ENCODE measurements at places on chromosomes 6 and 20.

- DNase-seq, result no peak
These were observed 39.5 kb downstream of the NKX2-4 start for GRCh38 chr20:21357844-21358243.

DNA sequence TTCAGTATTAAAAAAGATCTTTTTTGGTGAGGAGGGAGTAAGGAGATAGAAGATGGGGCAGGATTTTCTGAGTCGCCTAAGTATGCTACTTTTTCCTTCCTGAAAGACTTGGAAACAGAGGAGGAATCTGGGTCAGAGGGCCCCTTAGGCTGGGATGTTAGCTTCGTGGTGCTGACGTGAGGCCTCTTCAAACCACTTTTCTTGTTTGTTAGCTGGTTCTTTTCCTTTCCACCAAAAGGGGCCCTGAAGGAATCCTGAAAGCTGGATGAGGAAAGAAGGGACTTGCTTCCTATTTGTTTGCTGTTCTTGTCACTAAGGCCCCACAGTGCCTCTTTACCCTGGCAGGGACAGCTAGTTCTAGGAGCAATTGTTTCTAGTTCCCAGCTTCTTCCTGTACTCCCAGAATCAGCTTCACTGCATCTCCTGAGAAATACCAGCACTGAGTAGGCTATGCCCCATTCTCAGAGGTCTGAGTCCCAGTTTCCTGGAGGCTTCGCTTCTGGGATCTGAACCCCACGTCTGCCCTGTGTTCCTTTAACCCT is 2.2 kb upstream of the IL20RA start:
- DNase-seq, result no peak

GRCh38 chr6:36018339-36018738 is 6.1 kb downstream of the SLC26A8 start:
- no peak for DNase-seq

GRCh38 chr6:90574610-90575009 is 12.3 kb downstream of the MAP3K7 start:
- no peak for DNase-seq

DNA sequence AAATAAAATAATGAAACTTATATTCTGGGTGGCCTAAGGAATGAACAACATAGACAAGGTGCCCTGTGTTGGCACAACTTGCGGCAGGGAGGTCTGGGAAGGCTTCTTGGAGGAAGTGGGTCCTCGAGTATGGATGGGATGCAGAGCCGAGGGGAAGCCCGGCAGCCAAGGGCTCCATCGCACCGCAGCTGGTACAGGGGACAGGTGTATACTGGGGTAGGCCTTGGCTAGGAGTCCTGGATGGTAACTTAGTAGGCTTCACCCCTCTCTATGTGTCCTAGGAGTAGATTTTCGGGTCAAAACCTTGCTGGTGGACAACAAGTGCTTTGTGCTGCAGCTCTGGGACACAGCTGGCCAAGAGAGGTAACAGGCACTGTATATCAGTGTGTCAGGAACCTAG is 28.0 kb downstream of the RAB44 start:
- DNase-seq, result no peak

DNA sequence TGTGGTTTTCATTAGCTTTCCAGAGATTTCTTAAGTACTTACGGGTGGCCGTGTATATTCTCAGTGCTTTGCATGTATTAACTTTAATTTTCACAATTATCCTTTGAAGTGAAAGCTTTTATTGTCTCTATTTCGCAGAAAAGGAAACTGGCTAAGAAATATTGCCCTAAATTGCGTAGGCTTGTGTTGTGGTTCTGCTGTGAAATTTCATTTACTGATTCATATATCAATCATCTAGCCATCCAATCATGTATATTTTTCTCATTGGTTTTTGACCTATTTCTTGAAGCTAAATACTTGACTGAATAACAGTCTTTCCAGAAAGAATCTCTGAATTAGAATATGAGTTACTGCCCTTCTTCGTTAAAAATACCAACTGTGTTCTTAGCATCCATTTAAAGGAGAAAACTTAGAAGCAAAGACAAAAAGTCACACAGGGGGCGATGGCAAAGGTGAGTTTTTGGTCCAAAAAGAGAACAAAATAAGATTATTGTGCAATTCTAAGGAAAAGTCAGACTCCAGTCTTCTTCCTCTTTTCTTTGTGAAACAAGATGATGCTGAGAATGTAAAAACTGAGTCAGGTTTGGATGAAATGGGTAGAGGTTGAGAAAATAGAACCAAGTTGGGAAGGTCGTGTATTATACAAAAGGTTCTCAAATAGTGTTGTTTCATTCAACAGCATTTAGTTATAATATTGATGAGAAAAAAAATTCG is 1.4 kb downstream of the CYB5R4 start:
- DNase-seq, result no peak

- no peak for DNase-seq
These were observed 736.6 kb upstream of the NRSN1 start for GRCh38 chr6:23389386-23389785.

DNA sequence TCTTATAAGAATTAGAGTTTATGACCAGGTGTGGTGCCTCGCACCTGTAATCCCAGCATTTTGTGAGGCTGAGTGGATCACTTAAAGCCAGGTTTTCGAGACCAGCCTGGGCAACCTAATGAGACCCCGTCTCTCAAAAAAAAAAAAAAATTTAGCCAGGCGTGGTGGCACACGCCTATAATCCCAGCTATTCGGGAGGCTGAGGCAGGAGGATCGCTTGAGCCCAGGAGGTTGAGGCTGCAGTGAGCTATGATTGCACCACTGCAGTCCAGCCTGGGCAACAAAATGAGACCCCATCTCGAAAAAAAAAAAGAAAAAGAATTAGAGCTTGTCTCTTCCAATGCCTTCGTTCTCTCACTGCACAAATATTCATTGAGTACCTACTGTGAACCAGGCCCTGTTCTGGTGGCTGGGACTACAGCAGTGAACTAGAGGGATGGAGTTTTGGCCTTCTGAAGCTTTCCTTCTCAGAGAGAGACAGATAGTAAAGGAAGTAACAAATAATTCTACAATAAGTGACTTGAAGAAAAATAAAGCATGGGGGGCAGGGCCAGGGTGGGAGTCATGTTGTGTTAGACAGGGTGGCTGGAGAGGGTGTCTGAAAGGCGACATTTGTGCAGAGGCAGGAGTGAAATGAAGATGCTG is 56.4 kb downstream of the HNF4A start:
- DNase-seq, result no peak

DNA sequence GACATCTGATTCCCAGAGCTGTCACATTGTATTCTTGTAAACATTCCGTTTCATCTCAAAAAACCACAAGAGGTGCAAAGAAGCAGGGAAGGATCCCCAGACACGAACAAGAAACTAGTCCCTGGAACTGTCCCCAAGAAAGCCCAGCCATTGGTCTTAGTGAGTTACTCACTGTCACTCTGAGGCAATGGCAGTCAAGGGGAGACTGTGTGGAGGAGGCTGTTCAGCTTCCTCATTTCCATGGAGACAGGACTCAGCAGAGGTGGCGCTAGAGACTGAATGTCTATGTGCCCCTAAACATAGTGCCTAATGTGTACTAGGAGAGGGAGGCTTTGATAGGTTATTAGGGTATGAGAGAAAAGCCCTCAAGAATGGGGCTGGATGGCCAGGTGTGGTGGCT is 11.1 kb downstream of the ULBP1 start:
- DNase-seq, result no peak

DNA sequence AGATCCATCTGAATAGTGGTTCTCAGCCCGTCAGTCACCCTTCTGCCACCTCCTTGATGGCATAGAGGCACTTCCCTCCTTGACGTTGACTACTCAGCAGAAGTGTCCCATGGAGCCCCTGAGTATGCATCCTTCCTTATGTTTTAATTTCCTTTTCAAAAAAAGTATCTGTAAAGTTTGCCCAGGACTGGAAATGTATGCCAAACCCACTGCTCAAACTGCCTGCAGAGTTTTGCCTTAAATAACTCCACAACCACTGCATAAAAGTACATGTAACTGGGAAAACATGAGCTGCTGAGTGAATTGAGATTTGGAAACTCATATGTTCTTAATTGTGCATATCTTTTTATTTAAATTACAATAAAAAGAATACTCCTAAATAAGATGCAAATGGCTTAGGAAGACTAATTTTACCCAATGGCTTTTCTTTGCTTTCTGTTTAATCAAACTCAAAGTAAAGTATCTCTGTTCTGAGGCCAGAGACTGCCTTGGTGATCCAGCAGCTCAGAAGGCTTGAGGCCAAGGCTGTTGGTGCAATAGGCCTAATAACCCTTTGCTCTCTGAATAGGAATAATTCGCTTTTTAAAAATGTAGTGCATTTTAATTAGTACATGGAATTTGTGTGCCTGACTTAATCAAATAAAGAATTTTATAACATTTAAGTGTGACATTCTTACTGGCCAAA is 90.4 kb downstream of the FNDC1 start:
- DNase-seq, result no peak

GRCh38 chr20:37821696-37822095 is 81.2 kb upstream of the VSTM2L start:
- no peak for DNase-seq

GRCh38 chr6:116072368-116072767 is 11.7 kb upstream of the FRK start:
- DNase-seq, result no peak

DNA sequence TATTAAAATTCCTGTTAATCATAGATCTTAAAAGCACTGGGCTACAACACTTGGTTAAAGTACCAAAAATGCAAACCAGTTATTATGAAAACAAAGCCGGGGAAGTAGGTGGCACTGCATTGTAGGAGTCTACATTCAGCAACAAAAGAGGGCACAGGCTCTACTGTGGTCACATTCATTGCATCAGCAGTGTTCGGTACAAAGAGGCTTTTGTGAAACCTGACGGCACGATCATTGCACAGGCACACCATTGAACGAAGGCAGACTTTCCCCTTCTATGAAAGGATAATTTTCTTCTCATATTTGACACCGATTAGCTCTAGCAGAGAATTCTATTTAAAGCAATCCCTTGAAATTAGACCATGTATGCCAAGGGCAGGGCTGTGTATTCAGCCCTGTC is 44.6 kb upstream of the AGPAT4 start:
- no peak for DNase-seq

DNA sequence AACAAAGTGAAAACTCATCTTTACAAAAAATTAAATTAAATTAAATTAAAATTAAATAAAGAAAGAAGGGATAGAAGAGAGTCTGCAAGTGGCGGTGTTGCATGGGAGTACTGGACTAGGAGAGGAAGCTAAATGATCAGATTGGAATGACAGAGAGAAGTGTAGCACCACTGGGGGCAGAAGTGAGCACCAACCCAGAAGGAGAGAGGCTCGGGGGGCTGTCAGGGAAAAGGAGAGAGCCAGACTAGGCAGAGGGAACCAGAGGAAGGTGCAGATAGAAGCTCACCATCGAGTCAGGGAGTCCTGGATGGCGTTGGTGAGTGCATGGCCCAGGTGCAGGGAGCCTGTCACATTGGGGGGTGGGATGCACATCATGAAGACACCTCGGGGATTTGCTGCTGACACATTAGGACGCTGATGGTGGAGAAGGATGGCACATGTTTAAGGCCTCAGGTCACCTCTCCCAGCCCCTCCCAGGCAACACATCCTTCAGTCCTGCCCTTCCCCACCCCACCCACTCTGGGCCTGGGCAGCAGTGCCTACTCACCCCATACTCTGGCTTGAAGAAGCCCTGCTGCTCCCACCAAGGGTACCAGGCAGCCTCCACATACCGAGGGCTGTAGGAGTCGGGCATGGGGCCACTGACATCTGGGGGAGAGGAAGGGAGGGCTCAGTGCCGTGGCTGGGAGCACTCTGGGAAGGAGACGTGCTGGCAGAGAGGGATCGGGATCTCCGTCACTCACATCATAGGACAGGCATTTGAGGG is 4.0 kb downstream of the VARS1 start:
- no peak for DNase-seq

DNA sequence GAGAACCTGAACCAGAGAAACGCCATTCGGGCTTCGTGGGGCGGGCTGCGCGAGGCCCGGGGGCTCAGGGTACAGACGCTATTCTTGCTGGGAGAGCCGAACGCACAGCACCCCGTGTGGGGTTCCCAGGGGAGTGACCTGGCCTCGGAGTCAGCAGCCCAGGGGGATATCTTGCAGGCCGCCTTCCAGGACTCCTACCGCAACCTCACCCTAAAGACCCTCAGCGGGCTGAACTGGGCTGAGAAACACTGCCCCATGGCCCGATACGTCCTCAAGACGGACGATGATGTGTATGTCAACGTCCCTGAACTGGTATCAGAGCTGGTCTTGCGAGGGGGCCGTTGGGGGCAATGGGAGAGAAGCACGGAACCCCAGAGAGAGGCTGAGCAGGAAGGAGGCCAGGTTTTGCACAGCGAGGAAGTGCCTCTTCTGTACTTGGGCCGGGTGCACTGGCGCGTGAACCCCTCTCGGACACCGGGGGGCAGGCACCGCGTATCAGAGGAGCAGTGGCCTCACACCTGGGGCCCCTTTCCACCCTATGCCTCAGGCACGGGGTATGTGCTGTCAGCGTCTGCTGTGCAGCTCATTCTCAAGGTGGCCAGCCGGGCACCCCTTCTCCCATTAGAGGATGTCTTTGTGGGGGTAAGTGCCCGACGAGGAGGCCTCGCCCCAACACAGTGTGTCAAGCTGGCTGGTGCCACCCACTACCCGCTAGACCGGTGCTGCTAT is 904 bp downstream of the B3GALT4 start:
- no peak for DNase-seq

DNA sequence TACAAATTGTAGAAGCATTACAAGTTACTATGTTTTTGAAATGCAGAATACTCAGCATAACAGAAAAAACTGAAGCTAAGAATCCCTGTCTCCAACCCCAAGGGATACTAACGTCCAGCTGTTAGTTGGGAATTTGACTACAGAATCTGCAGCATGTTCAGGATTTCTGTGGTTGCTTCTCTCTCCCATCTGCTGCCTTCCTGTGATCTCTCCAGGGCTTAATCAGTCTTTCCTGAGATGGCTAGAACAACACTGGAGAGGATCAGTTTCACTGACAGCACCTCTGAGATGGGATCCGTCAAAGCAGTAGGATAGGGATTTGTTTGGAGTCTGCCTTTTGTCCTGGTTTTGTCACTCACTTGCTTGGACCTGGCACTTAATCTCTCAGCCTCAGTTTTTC is 73.3 kb upstream of the NUP153 start:
- DNase-seq, result no peak

DNA sequence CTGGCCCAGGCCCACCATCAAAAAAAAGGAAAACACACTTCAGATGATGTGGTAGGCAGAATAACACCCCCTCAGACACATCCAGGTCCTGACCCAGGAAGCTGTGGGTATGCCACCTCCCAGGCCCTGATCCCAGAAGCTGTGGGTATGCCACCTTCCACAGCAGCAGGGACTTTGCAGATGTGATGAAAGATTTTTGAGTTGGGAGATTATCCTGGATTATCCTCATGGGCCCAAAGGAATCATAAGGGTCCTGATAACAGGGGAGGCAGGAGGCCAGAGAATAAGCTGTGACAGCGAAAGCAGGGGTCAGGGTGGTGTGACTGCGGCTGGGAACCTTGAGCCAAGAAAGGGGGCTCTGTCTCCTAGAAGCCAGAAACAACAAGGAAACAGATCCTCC is 55.0 kb downstream of the BMP7 start:
- DNase-seq, result no peak
